Activated T-helper 1 cell treated with anti-CD3 and anti-CD28 coated beads, Interleukin-12 subunit alpha, Interleukin-12 subunit beta, Interleukin-2, Interleukin-4 antibody, amounts not matched to agents 30 ng/mL and 10 ng/mL and 1 ng/mL, durations not matched to agents 14 hours and 24 hours and 36 hours (primary cell): ENCODE measurements at places on chromosomes 13 and 19. TPM values are rescaled to one million over a fixed set of nuclear protein-coding genes. Genes with fewer than 3 reads are reported as not detected.
A peak's percentile ranks its signal among the peaks of the same experiment; 100 is the strongest.

DNA sequence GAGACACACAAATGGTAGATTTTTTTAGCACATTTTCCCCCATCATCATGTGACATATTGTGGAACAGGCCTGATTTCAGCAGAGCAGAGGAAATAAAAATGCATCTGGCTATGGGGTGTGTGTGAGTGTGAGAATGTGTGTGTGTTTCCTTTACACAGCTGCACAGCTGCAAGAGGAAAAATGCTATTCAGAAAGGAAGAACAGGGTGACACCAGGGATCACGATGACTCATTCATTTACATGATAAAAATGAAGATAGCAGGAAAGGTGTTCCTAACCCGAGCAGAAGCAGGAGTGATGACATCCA lies 469.5 kb upstream of the TSHZ3 start:
- no peak for DNase-seq
- no peak overlapping the region for H3K4me3 ChIP-seq
- no peaks in the 10 kb centered on the region for H3K4me1 ChIP-seq
- no peaks in the 10 kb centered on the region for H3K27me3 ChIP-seq
- no peaks in the 10 kb centered on the region for H3K36me3 ChIP-seq

- peaks cover 7% of the 10 kb centered on the region for H3K36me3 ChIP-seq
- peak overlapping the region; percentile 69 for H3K4me3 ChIP-seq
- H3K27ac ChIP-seq: peak overlapping the region; percentile 79
- no peaks in the 10 kb centered on the region for H3K27me3 ChIP-seq
Observed at GRCh38 chr13:73984949-73985691, 149.1 kb downstream of the KLF12 start.

Gene CDX2
- total RNA-seq: not detected in 2 replicates

- peaks cover 24% of the 10 kb centered on the region for H3K4me1 ChIP-seq
- no peak overlapping the region for H3K27ac ChIP-seq
- H3K27me3 ChIP-seq: peaks cover 40% of the 10 kb centered on the region
- H3K4me3 ChIP-seq: peak overlapping the region; percentile 47
- no peak for DNase-seq
- peaks cover 4% of the 10 kb centered on the region for H3K36me3 ChIP-seq
Observed at GRCh38 chr19:38564981-38565690, 52.6 kb downstream of the MAP4K1 start.

- no peaks in the 10 kb centered on the region for H3K36me3 ChIP-seq
- no peaks in the 10 kb centered on the region for H3K4me1 ChIP-seq
- DNase-seq: no peak
- H3K4me3 ChIP-seq: no peak overlapping the region
- H3K27me3 ChIP-seq: no peaks in the 10 kb centered on the region
- H3K27ac ChIP-seq: no peak overlapping the region
Observed at GRCh38 chr13:93397619-93398018, 171.0 kb downstream of the GPC6 start.

- no peak for DNase-seq
- H3K4me3 ChIP-seq: no peak overlapping the region
- H3K36me3 ChIP-seq: no peaks in the 10 kb centered on the region
Observed at GRCh38 chr13:20320885-20321284, 88.8 kb upstream of the GJB6 start.

GRCh38 chr13:77022341-77022740 lies 4.6 kb downstream of the FBXL3 start:
- no peak for DNase-seq
- H3K36me3 ChIP-seq: peaks cover 26% of the 10 kb centered on the region
- no peak overlapping the region for H3K27ac ChIP-seq
- no peaks in the 10 kb centered on the region for H3K27me3 ChIP-seq

Gene ZNF776
- 6.8 and 6.9 TPM in 2 replicates for total RNA-seq

DNA sequence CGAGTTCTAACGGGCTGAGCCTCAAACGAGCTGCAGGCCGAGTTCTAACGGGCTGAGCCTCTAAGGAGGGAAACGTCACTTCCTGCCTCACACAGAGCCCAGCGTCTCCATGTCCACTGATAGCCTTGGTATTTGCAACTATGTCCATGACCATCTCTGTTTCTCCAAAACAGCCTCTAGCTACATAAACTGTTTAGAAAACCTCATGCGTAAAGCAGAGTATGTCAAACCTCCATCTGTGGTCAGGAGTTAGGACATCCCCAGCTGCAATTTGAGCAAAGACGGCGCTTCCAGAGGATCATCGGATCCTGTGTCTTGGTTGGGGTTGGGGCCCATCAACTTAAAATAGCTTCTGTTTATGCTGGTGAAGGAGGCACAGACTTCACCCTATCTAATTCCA lies 20.8 kb downstream of the RASA3 start:
- H3K27me3 ChIP-seq: no peaks in the 10 kb centered on the region
- peaks cover 62% of the 10 kb centered on the region for H3K4me1 ChIP-seq
- no peak overlapping the region for H3K4me3 ChIP-seq
- DNase-seq: no peak

Gene PEAK3
- 0.07 and 0.16 TPM in 2 replicates for total RNA-seq

DNA sequence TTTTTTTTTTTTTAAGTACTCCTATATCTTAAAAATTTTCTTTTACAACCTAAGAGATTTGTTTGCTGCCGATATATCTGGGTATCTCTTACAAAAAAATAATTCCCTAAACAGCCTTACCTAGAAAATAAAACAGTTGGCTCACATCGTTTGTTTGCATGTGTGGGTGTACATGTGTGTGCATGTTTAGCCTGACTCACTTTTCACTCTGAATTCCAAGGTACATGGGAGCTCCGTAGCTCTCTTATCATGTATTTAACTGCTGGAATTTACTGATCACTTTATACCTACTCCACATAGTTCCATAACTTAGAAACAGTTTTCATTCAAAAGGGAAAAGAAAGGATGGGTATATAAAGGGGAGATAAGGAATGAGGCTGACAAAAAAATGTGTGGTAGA lies 616.5 kb downstream of the GPC6 start:
- no peaks in the 10 kb centered on the region for H3K4me1 ChIP-seq
- H3K4me3 ChIP-seq: no peak overlapping the region
- no peak overlapping the region for H3K27ac ChIP-seq

Gene SYCN
- not detected in 2 replicates for total RNA-seq

DNA sequence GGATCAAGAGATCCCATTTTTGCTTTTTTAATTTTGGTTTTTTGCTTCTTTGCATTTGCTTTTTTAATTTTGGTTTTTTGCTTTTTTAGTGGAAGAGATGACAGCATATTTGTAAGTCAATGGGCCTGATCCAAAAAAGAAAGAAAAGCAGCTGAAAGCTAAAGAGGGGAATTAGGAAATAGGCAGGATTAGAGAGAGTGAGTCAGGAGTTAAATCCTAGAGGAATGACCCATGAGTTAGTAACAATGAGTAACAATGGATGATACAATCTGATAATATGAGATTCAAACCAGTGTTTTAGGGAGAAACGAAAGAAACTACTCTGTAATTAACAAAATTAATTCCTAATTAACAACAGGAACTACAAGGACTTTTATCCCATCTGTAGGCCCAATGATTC lies 111.2 kb upstream of the SGCG start:
- no peaks in the 10 kb centered on the region for H3K27me3 ChIP-seq
- H3K4me1 ChIP-seq: no peaks in the 10 kb centered on the region
- no peak overlapping the region for H3K4me3 ChIP-seq

GRCh38 chr19:17337675-17338432 lies 501 bp downstream of the GTPBP3 start:
- H3K4me1 ChIP-seq: peaks cover 17% of the 10 kb centered on the region
- peaks cover 2% of the 10 kb centered on the region for H3K27me3 ChIP-seq
- peak; percentile 27 for DNase-seq
- H3K27ac ChIP-seq: peak overlapping the region; percentile 88
- H3K36me3 ChIP-seq: peaks cover 5% of the 10 kb centered on the region
- peak overlapping the region; percentile 87 for H3K4me3 ChIP-seq

- no peak overlapping the region for H3K4me3 ChIP-seq
- H3K27me3 ChIP-seq: peaks cover 16% of the 10 kb centered on the region
- no peak overlapping the region for H3K27ac ChIP-seq
Observed at GRCh38 chr13:43180837-43181236, 157.5 kb downstream of the DNAJC15 start.
